NCI-H2029 (cell line): ENCODE measurements at places on chromosomes 5 and 9.

DNA sequence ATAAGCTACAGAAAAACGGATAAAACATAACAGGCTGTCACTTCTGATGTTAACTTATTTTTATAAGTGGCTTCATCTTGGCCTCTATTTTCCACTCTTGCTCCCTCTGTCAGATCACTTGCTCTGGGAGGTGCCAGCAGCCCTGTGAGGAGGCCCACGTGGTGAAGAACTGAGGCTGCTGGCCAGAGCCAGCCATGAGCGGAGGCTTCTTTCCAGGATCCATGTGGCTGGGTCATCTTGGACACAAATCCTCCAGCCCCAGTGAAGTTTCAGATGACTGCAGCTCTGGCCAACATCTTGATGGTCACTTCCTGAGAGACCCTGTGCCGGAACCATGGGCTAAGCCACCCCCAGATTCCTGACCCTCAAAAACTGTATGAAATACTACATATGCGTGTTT is 7.5 kb upstream of the CMBL start:
- DNase-seq: no peak

GRCh38 chr9:121610638-121610953 is 40.8 kb upstream of the DAB2IP start:
- DNase-seq: no peak

- DNase-seq: no peak
These were observed 57.8 kb upstream of the FBXL7 start for GRCh38 chr5:15442193-15442570.

- DNase-seq: no peak
These were observed 27.3 kb upstream of the SHB start for GRCh38 chr9:38096238-38096805.

- no peak for DNase-seq
These were observed 394.0 kb downstream of the SEMA5A start for GRCh38 chr5:9151684-9152427.

DNA sequence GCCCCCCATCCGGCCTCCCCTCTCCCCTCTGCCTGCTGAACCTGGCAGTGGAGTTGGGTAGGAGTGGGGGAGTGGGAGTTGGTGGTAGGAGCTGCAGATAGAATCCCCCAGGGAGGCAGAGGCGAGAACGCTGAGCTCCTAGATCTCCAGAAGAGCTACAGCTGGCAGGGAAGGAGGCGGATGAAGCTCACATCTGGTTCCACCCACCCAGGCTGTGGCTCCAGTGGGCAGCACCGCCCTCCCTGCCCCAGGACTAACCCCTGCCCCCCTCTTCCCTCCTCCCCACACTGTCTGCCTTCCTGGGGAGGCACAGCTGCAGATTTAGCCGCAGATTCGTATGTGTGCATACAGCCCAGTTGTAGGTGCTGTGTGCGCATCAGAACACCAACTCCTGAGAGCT is 34.2 kb downstream of the C9orf50 start:
- no peak for DNase-seq

DNA sequence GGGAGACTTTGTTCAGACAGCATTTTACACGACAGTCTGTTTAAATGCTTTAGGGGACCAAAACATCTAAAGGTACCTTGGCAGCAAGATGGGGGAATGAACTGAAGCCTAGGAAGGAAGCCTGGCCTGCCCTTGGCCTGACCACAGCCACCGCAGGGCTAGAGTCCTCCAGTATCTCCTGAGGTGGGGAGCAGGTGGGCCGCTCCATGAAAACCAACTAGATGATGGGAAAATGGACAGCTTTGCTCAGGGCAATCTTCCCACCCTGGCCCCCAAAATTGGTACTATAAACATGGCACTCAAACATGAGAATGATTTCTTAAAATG is 153.3 kb downstream of the AUH start:
- no peak for DNase-seq

DNA sequence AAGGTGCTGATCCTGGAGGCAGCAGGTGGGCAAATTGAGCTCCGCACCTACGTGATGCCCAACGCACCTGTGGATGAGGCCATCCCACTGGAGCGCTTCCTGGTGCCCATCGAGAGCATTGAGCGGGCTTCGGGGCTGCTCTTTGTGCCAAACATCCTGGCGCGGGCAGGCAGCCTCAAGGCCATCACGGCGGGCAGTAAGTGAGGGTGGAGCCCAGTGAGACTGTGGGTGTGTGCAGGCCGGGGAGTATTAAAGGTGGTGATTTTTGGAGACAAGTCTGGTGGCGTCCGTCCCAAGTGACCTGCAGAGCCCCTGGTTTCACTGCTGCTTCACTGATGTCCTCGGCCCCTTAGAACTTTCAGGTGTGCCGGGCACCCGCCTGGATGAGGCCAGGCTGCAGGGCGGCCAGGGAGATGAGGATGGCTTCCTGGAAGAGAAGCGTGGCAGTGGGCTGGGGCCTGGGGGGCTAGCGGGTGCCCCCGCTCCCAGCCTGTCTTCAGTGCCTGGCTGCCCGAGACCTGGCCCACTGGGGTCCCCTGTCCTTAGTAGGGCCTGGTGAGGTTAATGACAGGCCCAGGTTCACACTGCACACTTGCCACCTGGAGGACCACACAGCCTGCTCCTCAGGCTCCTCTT is 4.2 kb downstream of the ENDOG start:
- DNase-seq: no peak

DNA sequence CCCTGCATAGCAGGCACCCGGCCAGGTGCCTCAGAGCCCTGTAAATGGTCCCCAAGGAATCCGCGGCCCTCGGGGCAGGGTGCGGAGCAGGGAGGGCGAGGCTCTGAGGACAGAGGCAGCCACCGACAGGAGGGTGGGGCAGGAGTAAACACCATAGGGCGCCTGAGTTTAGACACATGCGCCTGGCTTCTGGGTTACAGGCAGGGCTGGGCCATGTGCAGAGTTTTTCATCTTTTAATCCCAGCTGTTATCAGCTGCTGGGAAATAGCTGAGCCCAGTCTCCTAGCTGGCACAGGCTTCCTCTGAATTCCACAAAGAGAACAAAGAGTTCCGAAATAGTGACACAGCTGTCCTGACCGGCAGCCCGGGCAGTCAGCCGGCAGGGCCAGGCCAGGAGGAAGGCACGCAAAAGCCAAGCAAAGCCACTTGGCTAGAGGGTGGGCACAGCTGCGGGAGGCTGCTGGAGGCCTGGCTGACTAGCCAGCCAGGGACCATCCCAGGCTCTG is 98.9 kb upstream of the PHYKPL start:
- no peak for DNase-seq
